Activated CD4-positive, alpha-beta memory T cell treated with anti-CD3 and anti-CD28 coated beads, Interleukin-2, amount 10 ng/mL, durations not matched to agents 7 days and 5 days (primary cell): ENCODE measurements at places on chromosomes 3 and 15. TPM values are rescaled to one million over a fixed set of nuclear protein-coding genes. Genes with fewer than 3 reads are reported as not detected.

MKRN3 gene
- 4.4 TPM for total RNA-seq

CNTN4 gene
- not detected for total RNA-seq

PLA2G4D gene
- total RNA-seq: not detected

EIF4E3 gene
- 76.9 TPM for total RNA-seq

STAB1 gene
- total RNA-seq: not detected

GOLGA8O gene
- total RNA-seq: 7.8 TPM

PPP2R3A gene
- total RNA-seq: not detected

ARHGAP31 gene
- 4.5 TPM for total RNA-seq

A4GNT gene
- not detected for total RNA-seq

PDZRN3 gene
- total RNA-seq: not detected

SLC51B gene
- not detected for total RNA-seq

PTPN9 gene
- total RNA-seq: 41.4 TPM

PEX5L gene
- total RNA-seq: 0.35 TPM

CPNE9 gene
- not detected for total RNA-seq

MNS1 gene
- total RNA-seq: not detected

DNA sequence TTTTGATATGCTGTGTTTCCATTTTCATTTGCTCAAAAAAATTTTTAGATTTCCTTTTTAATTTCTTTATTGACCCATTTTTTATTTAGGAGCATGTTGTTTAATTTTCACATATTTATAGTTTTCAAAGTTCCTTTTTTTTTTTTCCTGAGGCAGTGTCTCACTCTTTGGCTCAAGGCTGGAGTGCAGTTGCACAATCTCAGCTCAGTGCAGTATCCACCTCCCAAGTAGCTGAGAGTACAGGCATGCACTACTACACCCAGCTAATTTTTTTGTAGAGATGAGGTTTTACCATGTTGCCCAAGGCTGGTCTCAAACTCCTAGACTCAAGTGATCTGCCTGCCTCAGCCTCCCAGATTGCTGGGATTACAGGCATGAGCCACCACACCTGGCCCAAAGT is 36.2 kb downstream of the PFN2 start:
- H3K36me3 ChIP-seq: peaks cover 24% of the 10 kb centered on the region
- H3K4me3 ChIP-seq: no peak overlapping the region
- no peak overlapping the region for H3K27ac ChIP-seq
- DNase-seq: no peak

- no peak overlapping the region for H3K4me3 ChIP-seq
- peaks cover 4% of the 10 kb centered on the region for H3K4me1 ChIP-seq
- no peaks in the 10 kb centered on the region for H3K36me3 ChIP-seq
Observed at GRCh38 chr15:90286678-90287077, 21.2 kb downstream of the NGRN start.

DNA sequence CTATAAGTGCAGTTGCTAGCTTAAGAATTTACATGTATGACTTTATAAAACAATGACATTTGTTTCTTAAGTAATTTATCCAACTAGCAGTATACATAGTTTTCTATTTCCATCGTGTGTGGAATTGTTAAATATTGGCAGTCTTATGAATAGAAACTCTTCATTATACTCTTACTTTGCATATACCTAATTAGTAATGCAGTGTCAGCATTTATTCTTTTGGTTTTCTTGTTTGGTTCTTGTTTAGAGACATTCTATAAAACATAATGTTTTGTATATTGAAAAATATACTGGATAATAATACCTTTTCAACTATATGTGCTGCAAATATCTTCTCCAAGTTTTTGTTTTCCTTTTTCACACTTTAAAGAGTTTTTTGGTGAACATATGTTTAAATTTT is 760.2 kb downstream of the VGLL3 start:
- no peak overlapping the region for H3K4me3 ChIP-seq
- H3K4me1 ChIP-seq: no peaks in the 10 kb centered on the region
- DNase-seq: no peak
- H3K27ac ChIP-seq: no peak overlapping the region
- no peaks in the 10 kb centered on the region for H3K36me3 ChIP-seq

GRCh38 chr3:71035314-71035713 is 548.2 kb downstream of the FOXP1 start:
- H3K4me1 ChIP-seq: peaks cover 56% of the 10 kb centered on the region
- H3K27me3 ChIP-seq: no peaks in the 10 kb centered on the region
- no peak for DNase-seq
- H3K27ac ChIP-seq: no peak overlapping the region

DNA sequence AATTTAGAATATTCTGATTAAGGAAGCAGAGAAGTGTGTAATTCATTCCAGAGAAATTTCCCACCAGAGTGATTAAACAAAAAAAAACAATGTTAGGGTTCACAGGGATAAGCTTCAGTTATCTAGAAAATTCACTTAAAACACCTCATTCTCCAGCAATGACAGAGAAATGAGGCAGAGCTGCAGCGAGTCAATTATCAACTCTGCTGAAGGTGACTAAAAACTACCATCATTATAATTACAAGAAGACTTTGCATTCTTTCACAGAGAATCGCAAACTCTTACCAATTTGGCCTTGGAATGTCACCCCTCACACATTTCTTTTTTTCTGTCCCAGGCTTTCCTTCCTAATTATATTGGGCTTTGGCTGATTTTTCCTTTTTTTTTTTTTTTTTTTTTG is 117.1 kb downstream of the RAB11A start:
- no peak for DNase-seq
- no peak overlapping the region for H3K4me3 ChIP-seq
- no peaks in the 10 kb centered on the region for H3K36me3 ChIP-seq
- no peak overlapping the region for H3K27ac ChIP-seq

DNA sequence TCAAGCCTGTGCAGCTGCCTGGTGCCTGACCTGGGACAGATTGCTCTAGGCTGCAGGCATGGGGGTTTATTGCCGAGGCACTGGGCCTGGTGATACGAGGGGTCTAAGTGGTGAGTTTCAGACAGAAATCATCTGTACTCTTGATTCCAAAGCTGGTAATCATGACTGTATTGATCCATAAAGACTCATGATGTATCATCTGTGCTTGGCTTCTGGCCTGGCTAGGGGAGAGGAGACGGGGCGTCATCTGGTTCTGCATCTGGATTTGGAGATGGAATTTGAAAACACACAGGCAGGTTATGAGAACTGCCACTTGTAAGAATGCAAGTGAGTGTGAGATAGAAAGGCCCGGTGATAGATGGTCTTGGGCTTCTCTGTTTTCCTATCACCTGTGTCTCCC is 337.4 kb upstream of the C2CD4B start:
- DNase-seq: no peak
- no peaks in the 10 kb centered on the region for H3K4me1 ChIP-seq
- peaks cover 5% of the 10 kb centered on the region for H3K27me3 ChIP-seq
- no peak overlapping the region for H3K4me3 ChIP-seq
- no peak overlapping the region for H3K27ac ChIP-seq

- no peak for DNase-seq
- no peak overlapping the region for H3K4me3 ChIP-seq
- H3K27ac ChIP-seq: no peak overlapping the region
- H3K27me3 ChIP-seq: no peaks in the 10 kb centered on the region
- no peaks in the 10 kb centered on the region for H3K4me1 ChIP-seq
Observed at GRCh38 chr3:142650001-142650693, 54.0 kb downstream of the PLS1 start.

- no peak overlapping the region for H3K27ac ChIP-seq
- H3K27me3 ChIP-seq: no peaks in the 10 kb centered on the region
- no peaks in the 10 kb centered on the region for H3K36me3 ChIP-seq
- H3K4me1 ChIP-seq: no peaks in the 10 kb centered on the region
Observed at GRCh38 chr3:86547692-86548091, 443.3 kb downstream of the VGLL3 start.

DNA sequence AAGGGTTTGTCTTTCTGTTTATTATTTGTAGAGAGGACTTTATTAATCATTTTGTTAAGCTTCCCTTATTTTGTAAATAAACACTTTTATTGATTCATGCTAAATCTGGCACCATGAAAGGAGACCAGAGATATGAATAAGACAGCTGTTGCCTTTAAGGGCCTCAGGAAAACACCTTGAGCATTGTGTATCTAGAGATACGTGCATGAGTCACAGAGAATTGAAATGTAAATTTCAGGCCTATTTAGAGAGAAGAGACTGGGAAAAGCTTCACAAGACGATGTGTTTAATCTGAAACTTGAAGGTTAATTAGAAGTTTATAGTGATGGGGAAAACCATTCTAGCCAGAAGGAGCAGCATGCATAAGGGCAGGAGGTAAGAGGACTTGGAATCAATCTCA is 28.6 kb upstream of the UTS2B start:
- no peaks in the 10 kb centered on the region for H3K27me3 ChIP-seq
- no peak for DNase-seq
- no peak overlapping the region for H3K4me3 ChIP-seq

DNA sequence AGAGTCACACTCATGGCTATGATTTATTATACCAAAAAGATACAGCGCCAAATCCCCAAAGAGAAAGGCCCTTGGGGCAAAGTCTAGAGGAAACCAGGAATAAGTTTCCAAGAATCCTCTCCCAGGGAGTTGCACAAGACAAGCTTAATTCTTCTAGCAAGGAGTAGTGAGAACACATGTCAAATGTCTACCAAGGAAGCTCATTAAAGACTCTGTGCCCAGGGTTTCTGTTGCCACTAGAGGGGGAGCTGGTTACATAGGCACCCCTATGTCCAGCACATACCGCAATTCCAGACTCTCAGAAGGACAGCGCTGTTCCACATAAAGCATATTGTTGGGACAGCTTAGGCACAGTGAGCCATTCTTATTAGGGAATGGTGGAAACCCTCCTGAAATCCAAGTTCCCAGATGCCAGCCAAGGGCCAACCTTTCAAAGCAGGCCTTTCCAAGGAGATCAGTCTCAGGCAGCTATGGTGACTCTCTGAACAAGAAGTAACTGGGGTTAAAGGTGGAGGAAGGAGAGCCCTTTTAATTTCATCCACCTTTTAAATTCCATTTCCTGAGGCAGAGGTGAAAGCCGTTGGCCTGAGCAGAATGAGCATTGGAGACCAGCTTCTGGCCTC is 194.2 kb downstream of the UACA start:
- H3K27ac ChIP-seq: no peak overlapping the region
- peaks cover 3% of the 10 kb centered on the region for H3K4me1 ChIP-seq
- DNase-seq: no peak
- H3K27me3 ChIP-seq: peaks cover 5% of the 10 kb centered on the region
- no peak overlapping the region for H3K4me3 ChIP-seq

DNA sequence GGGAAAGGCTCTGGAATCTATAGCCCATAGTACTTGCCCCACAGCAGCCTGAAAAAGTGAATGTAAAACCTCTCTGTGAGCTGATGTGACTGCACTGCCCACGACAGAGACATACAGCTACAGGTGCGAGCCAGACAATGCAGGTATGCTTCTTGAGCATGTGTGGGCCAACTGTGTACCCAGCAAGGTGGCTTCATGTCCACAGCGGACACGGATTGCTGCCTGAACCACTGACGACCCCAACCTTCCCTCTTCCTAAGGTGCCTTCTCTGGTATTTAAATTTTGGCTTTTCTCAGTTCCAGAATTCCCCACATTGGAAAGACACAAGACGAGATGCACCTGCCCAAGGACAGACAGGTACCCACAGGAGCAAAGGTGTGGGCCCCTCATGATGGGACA is 65.8 kb downstream of the SCN5A start:
- no peaks in the 10 kb centered on the region for H3K4me1 ChIP-seq
- no peak overlapping the region for H3K27ac ChIP-seq
- peak; percentile 5 for DNase-seq
- no peaks in the 10 kb centered on the region for H3K27me3 ChIP-seq
- no peak overlapping the region for H3K4me3 ChIP-seq

GRCh38 chr3:30719536-30719935 is 113.1 kb downstream of the TGFBR2 start:
- no peak for DNase-seq
- H3K36me3 ChIP-seq: no peaks in the 10 kb centered on the region
- no peak overlapping the region for H3K4me3 ChIP-seq
- H3K4me1 ChIP-seq: no peaks in the 10 kb centered on the region
- peaks cover 3% of the 10 kb centered on the region for H3K27me3 ChIP-seq
- no peak overlapping the region for H3K27ac ChIP-seq

DNA sequence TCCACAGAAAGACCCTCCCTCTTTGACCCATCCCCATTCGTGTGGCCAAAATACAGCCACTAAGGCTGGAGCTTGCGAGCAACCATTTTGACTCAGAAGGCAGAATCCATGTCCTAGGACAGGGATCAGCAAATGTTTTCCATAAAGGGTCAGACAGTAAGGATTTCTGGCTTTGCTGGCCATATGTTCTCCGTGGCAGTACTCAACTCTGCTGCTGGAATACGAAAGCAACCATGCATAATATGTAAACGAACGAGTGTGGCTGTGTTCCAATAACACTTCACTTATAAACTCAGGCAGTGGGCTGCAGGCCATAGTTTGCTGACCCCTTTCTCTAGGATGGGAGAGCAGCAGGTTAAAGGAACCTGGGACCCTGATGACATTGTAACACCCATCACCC is 77.6 kb upstream of the WNT5A start:
- DNase-seq: no peak
- H3K27ac ChIP-seq: no peak overlapping the region
- H3K4me3 ChIP-seq: no peak overlapping the region

- H3K4me1 ChIP-seq: no peaks in the 10 kb centered on the region
- H3K36me3 ChIP-seq: no peaks in the 10 kb centered on the region
Observed at GRCh38 chr15:51588966-51589365, 33.6 kb downstream of the DMXL2 start.

- H3K36me3 ChIP-seq: peaks cover 3% of the 10 kb centered on the region
- peaks cover 6% of the 10 kb centered on the region for H3K4me1 ChIP-seq
- no peak overlapping the region for H3K4me3 ChIP-seq
- no peak for DNase-seq
- no peak overlapping the region for H3K27ac ChIP-seq
Observed at GRCh38 chr3:12229146-12229851, 59.6 kb upstream of the PPARG start.

- H3K4me3 ChIP-seq: no peak overlapping the region
- H3K27me3 ChIP-seq: peaks cover 21% of the 10 kb centered on the region
- H3K4me1 ChIP-seq: peaks cover 4% of the 10 kb centered on the region
- no peak overlapping the region for H3K27ac ChIP-seq
- no peaks in the 10 kb centered on the region for H3K36me3 ChIP-seq
Observed at GRCh38 chr3:72289692-72290071, 504.7 kb upstream of the PROK2 start.

- H3K27ac ChIP-seq: no peak overlapping the region
- DNase-seq: no peak
- H3K4me1 ChIP-seq: no peaks in the 10 kb centered on the region
- no peaks in the 10 kb centered on the region for H3K27me3 ChIP-seq
- no peaks in the 10 kb centered on the region for H3K36me3 ChIP-seq
- no peak overlapping the region for H3K4me3 ChIP-seq
Observed at GRCh38 chr3:103873897-103874545, 1439.2 kb downstream of the ZPLD1 start.

GRCh38 chr3:65284961-65285360 is 597.2 kb upstream of the ADAMTS9 start:
- H3K36me3 ChIP-seq: no peaks in the 10 kb centered on the region
- no peak overlapping the region for H3K27ac ChIP-seq
- DNase-seq: no peak
- no peaks in the 10 kb centered on the region for H3K27me3 ChIP-seq
- no peaks in the 10 kb centered on the region for H3K4me1 ChIP-seq
- H3K4me3 ChIP-seq: no peak overlapping the region

DNA sequence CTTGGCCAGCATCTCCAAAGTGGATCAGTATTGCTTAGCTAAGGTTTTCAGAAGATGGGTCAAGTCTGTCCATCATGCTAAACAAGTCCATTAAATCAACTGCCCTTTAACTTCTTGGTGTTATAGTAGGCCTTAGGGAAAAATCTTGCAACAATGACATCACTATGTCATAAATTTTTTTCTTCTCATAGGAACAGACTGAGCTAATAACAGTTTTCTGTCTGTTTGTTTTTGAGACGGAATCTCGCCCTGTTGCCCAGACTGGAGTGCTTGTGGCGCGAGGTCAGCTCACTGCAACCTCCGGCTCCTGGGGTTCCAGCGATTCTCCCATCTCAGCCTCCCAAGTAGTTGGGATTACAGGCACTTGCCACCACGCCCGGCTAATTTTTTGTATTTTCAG is 94.2 kb downstream of the EFL1 start:
- no peak overlapping the region for H3K4me3 ChIP-seq
- H3K36me3 ChIP-seq: peaks cover 3% of the 10 kb centered on the region
- peaks cover 21% of the 10 kb centered on the region for H3K4me1 ChIP-seq
- no peak overlapping the region for H3K27ac ChIP-seq
